Sciatic nerve (tissue), 2 donors: ENCODE measurements at places on chromosomes 13 and 19. TPM values are rescaled to one million over a fixed set of nuclear protein-coding genes. Genes with fewer than 3 reads are reported as not detected.

GRCh38 chr13:75621147-75621546, 15.0 kb upstream of the LMO7 start:
- DNase-seq = no peak

- no peak for DNase-seq
Measured at GRCh38 chr19:58492265-58492664, 16.1 kb downstream of the ZNF446 start.

DNA sequence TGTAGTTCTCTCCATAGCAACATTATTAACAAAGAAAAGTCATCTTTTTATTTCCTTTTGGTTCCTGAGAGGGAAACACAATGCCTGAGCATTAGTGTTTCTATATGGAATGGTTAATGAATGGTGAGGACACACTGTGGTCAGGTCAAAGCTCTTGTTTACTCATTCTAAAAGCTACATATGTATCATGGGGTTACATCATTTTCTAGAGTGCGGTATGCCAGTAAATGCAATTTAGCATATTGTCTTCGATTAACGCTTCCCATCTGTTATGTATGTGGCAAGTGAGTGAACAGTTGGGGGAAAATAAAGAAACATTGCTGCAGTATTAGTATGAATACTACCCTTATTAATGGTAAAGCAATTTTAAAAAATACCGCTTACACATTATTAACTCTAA, 1152.2 kb upstream of the SPRY2 start:
- DNase-seq = no peak

DNA sequence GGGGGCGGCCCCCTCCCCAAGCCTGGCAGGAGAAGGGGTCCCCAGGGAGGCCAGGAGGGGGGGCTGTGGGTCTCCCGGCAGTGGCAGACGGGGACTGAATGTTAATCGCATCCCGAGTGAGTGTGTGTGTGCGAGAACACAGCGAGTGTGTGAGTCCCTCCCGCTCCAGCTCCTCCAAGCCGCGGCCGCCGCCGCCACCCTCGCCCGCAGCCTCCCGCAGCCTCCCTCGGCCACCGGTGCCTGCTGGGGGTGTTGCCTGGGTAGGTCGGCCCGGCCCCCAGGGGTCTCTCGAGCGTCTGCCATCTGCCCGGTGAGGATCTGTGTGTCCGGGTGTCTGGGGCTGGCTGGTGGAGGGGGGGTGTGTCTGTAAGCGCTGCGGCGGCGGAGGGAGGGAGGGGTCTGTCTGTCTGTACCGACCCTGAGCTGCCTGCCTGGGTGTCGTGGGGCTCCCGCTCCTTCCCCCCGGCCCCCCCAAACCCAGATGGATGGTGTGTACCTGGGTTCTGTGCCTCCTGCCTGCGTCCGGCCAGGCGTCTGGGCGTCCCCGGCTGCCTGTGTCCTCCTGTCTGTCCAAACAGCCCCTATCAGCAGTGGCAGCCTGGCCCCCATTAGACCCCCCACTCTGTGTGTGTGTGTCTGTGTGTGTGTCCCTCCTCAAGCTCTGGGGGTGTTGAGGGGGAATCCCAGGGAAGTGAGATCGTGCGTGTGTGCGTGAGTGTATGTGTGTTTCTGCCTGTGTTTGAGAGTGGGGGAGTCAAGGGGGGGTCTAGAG, at the start of gene GRIN2D:
TSS of gene GRIN2D (plus strand) at position 110 of the 772 bp plus-strand sequence. CDS start 4,725 bp downstream, outside the sequence.
- DNase-seq = no peak

APBA3 gene
- 26.1 TPM for total RNA-seq

PDX1 gene
- not detected for total RNA-seq
